Esophagus squamous epithelium (tissue), 5 donors: ENCODE measurements at places on chromosomes 1 and 21.

GRCh38 chr1:205346956-205347574 lies 9.7 kb downstream of the KLHDC8A start:
- no peak for DNase-seq

GRCh38 chr1:157551694-157552693 lies at the start of gene FCRL5:
FCRL5 (minus strand) TSS chr1:157552515; CDS start chr1:157552362, 153 bp downstream.
- DNase-seq, result no peak

DNA sequence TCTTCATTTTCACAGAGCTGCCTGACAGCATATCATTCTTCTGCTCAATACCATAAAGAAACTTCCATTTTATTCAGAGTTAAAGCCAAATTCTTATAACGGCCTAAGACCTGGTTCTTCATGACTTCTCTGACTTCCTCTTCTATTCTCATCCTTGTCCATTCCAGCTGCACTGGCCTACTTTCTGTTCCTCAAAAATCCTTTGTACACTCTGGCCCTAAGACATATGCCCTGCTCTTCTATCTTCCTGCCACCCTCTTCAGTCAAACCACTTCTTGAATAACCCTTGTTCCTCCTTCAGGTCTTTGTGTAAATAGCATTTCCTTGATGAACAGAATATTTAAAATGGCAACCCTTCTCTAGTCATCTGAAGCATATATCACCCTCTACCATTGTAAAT lies 1338.7 kb upstream of the ADGRL2 start:
- DNase-seq, result no peak

GRCh38 chr1:108570998-108571401 lies 11.1 kb downstream of the EEIG2 start:
- DNase-seq, result no peak

GRCh38 chr1:8314346-8315280 lies 3.3 kb upstream of the SLC45A1 start:
- DNase-seq, result no peak

GRCh38 chr1:166813508-166814223 lies 25.6 kb upstream of the POGK start:
- no peak for DNase-seq

GRCh38 chr1:91742848-91743292 lies 143.1 kb downstream of the TGFBR3 start:
- DNase-seq, result no peak

- no peak for DNase-seq
Observed at GRCh38 chr1:164846731-164847691, 288.0 kb downstream of the PBX1 start.

- no peak for DNase-seq
Observed at GRCh38 chr1:109296782-109297181, 10.0 kb downstream of the MYBPHL start.

- no peak for DNase-seq
Observed at GRCh38 chr1:40803902-40804301, 20.3 kb downstream of the KCNQ4 start.

DNA sequence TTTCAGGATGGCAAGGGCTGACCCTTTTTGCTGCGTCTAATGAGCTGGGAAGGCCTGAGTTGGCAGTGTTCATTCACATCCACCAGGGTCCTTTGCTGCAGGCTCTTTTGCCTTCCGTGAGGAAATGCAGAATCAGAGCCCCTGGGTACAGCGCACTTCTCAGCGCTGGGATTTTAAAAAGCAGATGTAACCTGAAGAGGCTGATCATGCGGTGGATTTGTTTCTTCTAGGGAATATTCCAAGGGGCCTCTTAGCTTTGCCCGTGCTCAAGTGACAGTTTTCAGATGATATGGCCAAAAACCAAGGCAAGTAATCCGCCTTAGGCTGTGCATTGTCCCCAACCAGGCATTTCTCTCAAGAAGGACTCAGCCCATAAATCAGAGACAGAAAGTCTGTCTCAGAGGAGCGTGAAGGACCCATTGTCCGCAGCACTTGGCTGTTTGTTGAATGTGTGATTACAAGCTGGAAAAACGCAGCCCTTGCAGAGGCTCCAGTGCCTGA lies 237.6 kb downstream of the PTPRC start:
- DNase-seq, result no peak

GRCh38 chr1:47188791-47189785 lies 748 bp downstream of the PDZK1IP1 start:
- DNase-seq, result no peak

- no peak for DNase-seq
Observed at GRCh38 chr1:170594066-170594626, 62.2 kb downstream of the GORAB start.

GRCh38 chr1:24309762-24310485 lies 9.2 kb upstream of the GRHL3 start:
- DNase-seq, result no peak

DNA sequence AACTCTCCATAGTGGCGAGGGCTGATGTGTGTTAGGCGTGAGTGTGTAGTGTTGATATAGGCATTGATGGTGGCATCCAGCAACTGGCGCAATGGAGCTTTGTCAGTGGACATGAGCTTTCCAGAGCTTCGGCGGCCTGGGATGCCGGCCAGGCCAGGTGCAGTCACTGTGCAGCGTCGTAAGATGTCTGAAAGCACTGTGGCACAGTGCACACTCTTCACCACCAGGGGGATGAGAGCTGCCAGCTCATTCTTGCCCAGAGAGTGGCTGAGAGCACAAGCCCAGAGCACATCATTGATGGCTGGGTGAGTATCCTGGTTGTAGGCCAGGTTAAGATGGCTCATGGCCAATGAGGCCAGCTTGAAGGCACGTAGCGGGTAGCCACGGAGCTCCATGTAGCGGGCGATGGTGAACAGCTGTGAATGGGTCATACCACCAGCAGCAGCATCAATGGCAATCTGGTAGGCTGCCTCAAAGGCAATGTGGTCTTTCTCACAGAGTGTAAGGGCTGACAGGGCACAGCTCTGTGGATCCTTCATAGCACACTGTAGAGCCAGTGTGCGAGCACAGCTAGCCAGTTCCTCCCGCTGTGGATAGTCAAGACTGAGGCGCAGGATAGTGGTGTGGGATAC lies 6.7 kb downstream of the UROD start:
- DNase-seq, result no peak

DNA sequence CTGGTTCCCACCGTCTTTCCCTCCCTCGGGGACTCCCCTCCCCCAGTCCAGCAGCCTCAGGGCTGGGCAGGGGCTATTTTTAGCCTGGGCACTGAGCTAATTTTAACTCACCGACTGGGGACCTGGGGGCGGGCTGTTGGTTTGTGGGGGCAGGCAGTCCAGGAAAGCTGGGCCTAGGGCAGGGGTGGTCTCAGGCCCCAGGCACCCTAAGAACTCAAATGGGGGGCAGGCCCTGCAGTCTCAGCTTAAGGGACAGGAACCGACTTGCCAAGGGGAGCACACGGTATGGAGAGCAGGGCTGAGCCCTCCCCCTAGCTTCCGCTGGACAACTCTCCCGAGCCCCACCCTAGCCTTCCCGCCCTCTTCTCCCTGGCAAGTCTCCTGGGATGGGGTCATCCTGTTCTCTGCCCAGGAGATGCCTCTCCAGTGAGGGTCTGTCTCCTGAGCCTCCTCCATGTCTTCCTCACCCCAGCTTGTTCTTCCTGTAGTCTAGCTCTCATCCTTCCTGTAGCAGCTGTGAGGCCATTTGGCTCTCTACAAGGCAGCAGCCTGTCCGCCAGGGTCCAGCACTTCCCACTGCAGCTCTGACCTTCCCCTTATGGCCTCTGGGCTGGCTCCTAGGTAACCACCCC lies 10.1 kb downstream of the MEF2D start:
- no peak for DNase-seq

GRCh38 chr1:236753516-236753915 lies 41.6 kb upstream of the MTR start:
- no peak for DNase-seq
